Ovary (tissue), 10 donors: ENCODE measurements at places on chromosomes 7 and 10. TPM values are rescaled to one million over a fixed set of nuclear protein-coding genes. Genes with fewer than 3 reads are reported as not detected.

GRCh38 chr7:132398253-132398925 lies 177.9 kb downstream of the PLXNA4 start:
- DNase-seq: no peak

- DNase-seq: no peak
These were observed 10.3 kb upstream of the PPP2R2D start for GRCh38 chr10:131890276-131891195.

DNA sequence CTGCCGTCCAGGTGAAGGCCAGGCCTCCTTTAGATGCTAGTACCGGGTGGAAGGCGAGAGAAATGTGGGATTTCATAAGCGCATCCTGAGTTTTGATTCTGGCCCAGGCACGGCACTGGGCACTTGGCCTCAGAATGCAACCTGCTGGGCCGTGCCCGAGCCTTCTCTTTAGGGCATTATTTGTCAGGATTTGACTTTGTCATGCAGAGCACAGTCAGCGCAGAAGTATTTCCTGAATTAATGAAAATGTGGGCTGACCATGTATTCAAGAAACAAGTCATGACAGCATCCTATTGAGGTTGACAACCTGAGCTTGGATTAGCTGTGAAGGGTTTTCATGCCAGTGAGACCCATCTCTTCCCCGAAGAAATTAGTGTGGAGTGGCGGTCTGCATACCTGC lies 34.4 kb downstream of the RCC1L start:
- DNase-seq: no peak

- no peak for DNase-seq
These were observed 159.7 kb downstream of the CCDC3 start for GRCh38 chr10:12841826-12842225.

The STK17A gene
- total RNA-seq: 19.9 TPM

The WIPF3 gene
- total RNA-seq: 107 TPM

GRCh38 chr7:95590387-95591248 lies 5.7 kb downstream of the PDK4 start:
- DNase-seq: no peak

DNA sequence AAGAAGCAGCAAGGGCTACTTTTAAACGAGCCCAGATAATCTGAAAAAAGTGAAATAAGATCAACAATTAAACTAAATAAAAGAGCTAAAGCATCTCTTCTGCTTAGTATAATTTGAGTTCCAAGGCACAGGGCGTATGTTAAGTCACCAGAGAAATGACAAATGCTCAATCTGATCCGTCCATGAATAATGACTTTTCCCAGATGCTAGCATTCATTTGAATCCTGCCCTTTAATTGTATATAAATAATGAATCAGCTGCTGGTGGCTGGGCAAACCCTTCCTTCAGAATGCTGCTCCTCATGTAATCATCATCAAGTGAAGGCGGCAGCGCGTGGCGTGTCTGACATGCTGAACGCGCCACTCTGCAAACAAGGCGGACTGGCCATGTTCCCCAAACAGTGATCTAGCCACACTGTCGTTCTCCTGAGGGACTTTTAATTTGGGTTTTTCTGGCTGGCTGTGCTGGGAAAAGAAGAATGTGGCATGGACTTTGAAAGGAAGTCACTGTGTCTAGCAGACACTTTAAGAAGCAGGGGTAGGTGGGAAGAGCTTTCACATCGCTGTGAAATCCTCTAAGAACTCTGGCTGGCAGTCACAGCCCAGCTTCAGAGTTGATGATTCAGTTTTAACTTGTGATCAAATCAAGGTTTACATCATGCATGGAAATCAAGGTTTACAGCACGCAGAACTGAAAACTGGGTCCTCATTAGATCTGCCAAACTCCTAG lies 70.7 kb downstream of the BEND7 start:
- no peak for DNase-seq

DNA sequence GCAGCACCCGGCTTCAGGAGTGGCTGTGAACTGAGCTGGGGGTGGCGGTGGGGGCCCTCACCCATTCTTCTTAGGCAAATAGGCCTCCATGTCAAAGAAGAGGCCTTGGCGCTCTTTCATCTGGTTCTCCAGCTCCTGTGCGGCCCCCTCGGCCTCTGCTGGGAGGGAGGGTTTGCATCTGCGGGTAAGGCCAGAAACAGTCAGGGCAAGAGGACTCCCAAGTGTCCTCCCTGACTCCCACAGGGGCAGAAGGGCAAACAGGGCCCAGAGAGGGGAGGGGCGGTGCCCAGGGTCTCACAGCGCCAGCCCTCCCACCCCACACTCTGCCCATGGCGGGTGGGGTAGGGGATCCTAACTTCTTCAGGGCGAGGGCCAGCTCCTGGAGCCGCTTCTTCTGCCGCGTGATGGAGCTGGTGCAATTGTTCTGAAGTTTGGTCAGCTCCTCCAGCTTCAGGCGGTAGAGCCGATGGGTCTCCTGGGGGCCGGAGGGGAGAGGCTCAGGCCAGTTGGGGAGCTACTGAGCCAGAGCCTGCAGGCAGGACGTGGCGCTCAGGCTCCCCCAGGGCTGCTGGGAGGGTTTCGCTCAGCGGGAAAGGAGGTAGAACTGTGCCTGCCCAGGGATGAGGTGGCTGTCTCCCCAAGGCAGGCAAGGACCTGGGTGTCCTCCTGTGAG lies 2.2 kb downstream of the TMEM120A start:
- DNase-seq: peak; percentile 25

- no peak for DNase-seq
These were observed 50.6 kb upstream of the MTURN start for GRCh38 chr7:30084212-30084611.

- no peak for DNase-seq
These were observed 38.7 kb downstream of the CALML3 start for GRCh38 chr10:5563321-5563961.

DNA sequence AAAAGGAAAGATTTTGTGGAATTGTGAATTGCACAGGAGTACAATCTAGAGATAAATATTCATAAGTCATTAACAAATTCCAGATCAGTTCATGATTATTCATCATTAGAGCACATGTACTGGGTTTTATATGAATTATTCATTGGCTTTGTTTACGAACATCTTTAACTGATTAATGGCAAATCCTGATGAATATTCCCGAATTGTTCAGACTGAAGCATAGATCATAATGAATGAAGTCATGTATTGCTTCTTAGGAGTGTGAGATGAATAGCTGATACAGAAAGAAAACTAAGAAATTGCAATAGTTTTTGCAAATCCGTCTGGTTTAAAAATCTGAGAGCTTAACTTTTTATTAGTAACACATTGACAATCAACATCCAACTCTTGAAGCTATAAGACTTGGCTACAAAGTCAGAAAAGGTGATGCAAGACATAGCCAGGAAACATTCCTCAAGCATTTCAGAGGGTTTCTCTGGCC lies 183.6 kb upstream of the DGKB start:
- no peak for DNase-seq

DNA sequence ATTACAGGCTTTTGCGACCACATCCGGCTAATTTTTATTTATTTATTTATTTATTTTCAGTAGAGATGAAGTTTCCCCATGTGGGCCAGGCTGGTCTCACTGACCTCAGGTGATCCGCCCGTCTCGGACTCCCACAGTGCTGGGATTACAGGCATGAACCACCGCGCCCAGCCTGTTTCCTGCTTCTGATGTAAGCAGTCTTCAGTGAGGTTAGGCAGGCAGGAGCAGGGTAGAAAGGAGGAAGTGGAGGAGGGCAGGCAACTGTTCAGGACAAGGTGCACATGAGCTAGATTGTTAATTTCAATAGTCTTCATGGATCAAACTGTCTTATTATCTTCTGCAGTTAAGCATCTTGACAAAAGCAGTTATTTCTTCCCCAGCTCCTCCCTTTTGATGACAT lies 605.0 kb downstream of the CCSER2 start:
- DNase-seq: no peak

GRCh38 chr7:19116121-19117090 lies 1.0 kb downstream of the TWIST1 start:
- DNase-seq: peak; percentile 26

The CRYGN gene
- 2.3 TPM for total RNA-seq

The FFAR4 gene
- not detected for total RNA-seq

- no peak for DNase-seq
These were observed 125.6 kb downstream of the CCDC71L start for GRCh38 chr7:106535234-106535932.

DNA sequence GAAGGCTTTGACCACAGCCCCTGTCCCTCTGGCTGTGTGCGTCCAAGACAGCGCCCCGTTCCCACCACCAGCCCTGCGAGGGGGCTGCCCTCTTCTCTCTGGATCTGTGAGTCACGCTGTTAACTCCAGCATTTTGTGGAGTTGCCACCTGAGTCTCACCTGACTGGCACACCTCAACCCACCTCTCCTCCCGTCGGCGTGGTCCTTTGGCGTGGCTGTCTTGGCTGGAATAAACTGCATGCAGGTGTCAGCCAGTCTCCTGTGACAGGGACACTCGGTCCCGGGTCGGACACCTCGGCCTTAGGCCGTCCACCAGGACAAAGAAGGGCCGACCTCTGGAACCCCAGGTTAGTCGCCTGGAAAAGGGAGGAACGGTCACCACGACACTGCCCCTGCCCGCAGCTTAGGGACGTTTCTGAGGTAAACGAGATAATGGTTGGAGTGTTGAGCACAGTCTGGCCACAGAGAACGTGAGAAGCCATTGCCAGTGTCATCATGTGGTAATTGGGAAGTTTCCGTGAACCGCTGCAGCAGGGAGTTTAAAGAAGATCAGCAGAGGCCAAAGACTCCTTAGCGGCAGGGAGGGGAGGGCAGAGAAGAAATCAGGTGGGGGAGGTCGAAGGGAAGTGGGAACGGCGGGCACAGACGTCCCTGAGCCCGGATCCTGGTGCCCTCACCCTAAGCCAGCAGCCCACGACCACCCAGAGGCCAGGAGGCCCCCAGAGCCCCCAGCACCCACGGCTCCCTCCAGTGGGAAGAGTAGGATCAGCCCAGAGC lies 73.6 kb upstream of the FAM20C start:
- DNase-seq: no peak

GRCh38 chr10:103692952-103693811 lies 162.2 kb downstream of the SH3PXD2A start:
- no peak for DNase-seq

The TAS2R5 gene
- total RNA-seq: 1.2 TPM

- no peak for DNase-seq
These were observed 81.6 kb upstream of the HGF start for GRCh38 chr7:81851413-81851812.

DNA sequence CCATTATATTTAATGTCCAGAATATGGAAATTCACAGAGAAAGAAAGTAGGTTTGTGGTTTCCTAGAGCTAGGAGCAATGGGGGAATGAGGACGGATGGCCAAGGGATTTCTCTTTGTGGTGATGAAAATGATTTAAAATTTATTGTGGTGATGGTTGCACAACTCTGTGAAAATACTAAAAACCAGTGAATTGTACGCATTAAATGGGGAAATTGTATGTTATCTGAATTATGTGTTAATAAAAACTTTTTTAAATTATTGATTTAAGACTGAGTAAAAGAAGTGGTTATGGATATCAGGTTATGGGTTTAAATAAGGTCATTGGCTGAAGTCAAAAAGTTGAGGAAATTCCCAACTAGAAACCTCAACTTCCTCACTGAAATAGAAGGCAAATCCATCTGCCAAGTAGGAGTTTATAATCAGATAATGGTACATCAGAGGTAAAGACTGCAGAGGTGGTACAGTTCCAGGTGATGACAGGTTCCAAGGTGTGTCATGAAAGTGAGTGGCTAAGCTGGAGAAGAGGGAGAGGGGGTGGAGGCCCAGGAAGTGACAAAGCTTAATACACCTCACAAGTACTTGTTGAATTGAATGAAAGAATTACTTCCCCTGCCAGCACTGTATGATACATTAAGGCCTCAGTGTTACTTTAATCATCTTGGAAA lies 68.9 kb upstream of the CCDC71L start:
- DNase-seq: no peak

DNA sequence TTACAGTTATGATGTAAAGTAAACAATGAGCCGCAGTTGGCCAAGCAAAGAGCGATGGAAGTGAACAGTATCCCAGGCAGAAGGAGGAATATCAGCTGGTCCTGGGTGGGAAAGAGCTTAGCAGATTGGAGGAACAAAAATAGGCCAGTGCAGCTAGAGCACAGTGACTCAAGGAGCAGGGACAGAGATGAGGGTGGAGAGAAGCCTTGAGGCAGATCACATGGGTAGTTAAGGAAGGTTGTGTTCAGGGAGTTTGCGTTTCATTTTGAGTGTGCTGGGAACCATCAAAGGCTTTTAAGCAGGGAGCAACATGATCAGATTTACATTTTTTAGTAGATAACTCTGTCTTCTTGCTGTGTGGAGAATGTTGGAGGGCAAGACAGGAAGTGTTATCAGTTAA lies 113.6 kb downstream of the OAT start:
- no peak for DNase-seq

DNA sequence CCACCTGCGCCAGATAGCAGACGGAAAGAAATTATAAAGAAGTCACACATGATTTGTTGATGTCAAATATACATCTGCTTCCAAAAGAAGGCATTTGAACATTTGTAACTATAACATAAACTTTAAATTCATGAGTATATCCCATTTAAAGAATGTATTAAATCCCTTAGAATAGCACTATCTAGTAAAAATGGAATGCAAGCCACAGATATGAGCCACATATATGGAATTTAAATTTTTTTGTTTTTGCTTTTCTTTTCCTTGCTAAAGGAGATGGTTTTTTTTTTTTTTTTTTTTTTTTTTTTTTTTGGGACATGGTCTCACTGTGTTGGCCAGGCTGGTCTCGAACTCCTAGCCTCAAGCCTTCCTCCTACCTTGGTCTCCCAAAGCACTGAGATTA lies 730.8 kb downstream of the PHTF2 start:
- DNase-seq: no peak

DNA sequence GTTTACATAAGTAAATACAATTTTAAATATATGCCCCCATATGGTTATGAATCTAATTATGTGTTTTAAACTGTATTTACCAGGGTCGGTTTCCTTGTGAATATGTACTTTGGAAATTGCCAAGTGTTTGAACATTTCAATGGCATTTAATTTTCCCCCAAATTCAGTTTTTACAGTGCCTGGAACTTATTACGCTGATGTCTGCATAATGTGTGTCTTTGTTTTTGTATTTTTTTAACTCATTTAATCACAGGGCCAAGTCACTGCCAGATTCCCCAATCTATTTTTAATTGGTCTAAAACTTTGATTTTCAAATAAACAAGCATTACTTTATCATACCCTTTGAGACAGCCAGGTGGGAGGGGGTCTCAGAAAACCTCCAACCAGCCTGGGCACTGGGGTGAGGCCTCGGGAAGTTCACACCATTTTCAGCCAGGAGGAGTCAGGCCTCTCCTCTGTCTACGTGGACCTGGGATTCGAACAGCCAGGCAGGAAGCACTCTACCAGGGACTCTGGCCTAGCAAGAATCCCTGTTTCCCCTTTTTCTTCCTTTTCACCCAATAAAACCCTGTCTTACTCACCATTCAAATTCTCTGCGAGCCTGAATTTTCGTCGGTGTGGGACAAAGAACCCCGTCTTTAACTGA lies 151.5 kb upstream of the COL1A2 start:
- DNase-seq: no peak

DNA sequence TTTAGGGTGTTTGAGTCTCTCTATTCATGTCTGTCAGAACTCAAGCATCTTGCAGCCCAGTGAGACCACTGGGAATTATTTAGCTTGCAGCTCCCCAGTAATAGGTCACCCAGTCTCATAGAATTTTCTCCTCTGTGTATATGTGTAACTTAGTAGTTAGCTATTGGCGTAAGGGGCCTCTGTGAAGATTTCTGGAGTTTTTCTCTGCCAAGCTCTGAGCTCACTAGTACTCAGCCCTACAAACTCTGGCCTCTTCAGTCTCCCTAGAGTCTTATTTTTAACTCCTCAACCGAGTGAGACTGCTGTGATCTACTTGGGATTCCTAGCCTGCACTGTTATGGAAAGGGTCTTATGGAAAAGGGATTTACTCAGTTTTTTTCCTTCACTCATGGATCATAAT lies 90.2 kb downstream of the PPP1R9A start:
- DNase-seq: no peak
